ENCODE measurements at places on chromosomes 12 and 14.

DNA sequence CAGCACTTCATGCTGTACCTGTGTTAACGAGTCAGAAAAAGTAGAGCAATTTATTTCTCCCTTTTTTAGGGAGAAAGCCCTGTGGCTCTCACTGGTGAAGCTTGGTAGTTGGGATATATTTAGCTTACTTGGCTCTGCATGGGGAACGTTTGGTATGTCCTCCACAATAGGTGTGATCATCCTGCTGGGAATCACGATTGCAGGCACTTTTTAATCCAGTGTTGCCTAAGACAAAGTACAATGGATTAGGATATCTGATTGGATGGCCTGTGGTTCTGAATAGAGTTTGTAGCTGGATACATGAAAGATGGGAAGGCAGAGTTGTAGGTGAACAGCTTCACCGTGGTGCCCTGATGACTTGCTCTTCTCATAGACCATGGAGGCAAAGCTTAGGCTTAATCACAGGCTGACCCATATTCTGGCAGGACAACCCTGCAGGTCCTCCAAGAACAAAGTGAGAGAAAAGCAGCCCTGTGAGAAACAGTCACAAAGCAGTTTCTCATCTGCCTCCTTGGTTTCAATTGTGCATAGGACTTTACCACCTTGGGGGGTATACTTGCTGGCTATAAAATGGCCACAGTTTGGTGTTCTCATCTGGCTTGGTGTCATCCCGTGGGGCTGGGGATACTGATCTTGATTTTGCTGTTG lies 7.5 kb downstream of the RESF1 start:
- H3K36me3 ChIP-seq = peaks cover 81% of the 10 kb centered on the region
- H3K27ac ChIP-seq = peak overlapping the region; percentile 99
- DNase-seq = peak; percentile 41
- H3K4me1 ChIP-seq = peaks cover 76% of the 10 kb centered on the region

GRCh38 chr14:69873877-69874780 lies 5.1 kb upstream of the SMOC1 start:
- no peak for DNase-seq
- peaks cover 13% of the 10 kb centered on the region for H3K27me3 ChIP-seq
- H3K36me3 ChIP-seq = no peaks in the 10 kb centered on the region
- no peak overlapping the region for H3K27ac ChIP-seq
- H3K4me3 ChIP-seq = no peak overlapping the region

GRCh38 chr12:124642105-124642504 lies 74.7 kb upstream of the NCOR2 start:
- DNase-seq = no peak
- H3K36me3 ChIP-seq = no peaks in the 10 kb centered on the region
- H3K4me1 ChIP-seq = peaks cover 16% of the 10 kb centered on the region
- H3K4me3 ChIP-seq = no peak overlapping the region
- H3K27me3 ChIP-seq = no peaks in the 10 kb centered on the region
- H3K27ac ChIP-seq = no peak overlapping the region

DNA sequence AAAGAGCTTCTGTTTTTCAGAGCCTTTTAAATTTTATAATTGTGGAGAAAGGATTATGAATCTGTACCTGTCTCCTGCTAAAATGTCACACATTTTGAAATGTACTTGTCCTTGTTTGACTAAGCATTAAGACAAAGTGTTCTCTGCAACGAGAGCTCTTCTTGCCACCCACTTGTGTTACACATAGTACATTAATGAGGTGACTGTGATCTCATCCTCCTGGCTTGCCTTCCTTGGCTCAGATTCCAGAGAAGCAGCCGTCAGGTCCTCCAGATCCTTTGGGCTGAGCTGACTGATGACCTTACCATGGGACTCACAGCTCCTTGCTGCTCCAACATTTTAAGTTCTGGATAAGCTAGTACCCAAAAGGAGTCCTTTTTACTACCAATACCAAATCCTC lies 81.4 kb downstream of the BBS10 start:
- no peak for DNase-seq
- no peaks in the 10 kb centered on the region for H3K36me3 ChIP-seq
- no peak overlapping the region for H3K4me3 ChIP-seq
- H3K27me3 ChIP-seq = peaks cover 16% of the 10 kb centered on the region

DNA sequence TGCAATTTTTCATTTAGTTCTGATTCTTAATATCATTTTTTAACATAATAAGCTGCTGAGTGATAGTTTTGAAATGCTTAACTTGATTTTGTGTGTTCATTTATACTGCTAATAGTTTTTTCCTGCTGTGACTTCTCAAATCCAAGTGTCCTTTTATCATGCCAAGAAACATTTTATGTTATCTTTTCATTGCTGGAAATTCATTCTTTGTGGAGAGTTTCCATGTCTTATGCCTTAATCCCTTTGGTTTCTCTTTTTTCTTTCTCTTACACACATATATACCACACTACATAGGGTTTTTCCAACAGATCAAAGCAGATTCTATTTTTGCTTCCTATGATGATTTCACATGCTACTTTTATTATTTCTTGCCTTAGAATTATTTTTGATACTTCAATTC lies 981.1 kb downstream of the SLC6A15 start:
- DNase-seq = no peak
- H3K4me3 ChIP-seq = no peak overlapping the region
- H3K27ac ChIP-seq = no peak overlapping the region
- H3K36me3 ChIP-seq = no peaks in the 10 kb centered on the region

GRCh38 chr12:32399370-32400113 lies at the start of gene FGD4:
TSS of gene FGD4 (plus strand) at chr12:32399558.
- DNase-seq = peak; percentile 76
- H3K4me3 ChIP-seq = peak within 1 kb of the TSS; percentile 88
- no peaks in the 10 kb centered on the region for H3K36me3 ChIP-seq
- H3K27me3 ChIP-seq = peaks cover 38% of the 10 kb centered on the region
- no peak within 1 kb of the TSS for H3K27ac ChIP-seq
- no peaks in the 10 kb centered on the region for H3K4me1 ChIP-seq

- DNase-seq = no peak
- H3K27me3 ChIP-seq = peaks cover 3% of the 10 kb centered on the region
- H3K36me3 ChIP-seq = no peaks in the 10 kb centered on the region
- H3K27ac ChIP-seq = no peak overlapping the region
- H3K4me3 ChIP-seq = no peak overlapping the region
- H3K4me1 ChIP-seq = peaks cover 4% of the 10 kb centered on the region
Observed at GRCh38 chr12:66268562-66268961, 33.7 kb upstream of the HELB start.

DNA sequence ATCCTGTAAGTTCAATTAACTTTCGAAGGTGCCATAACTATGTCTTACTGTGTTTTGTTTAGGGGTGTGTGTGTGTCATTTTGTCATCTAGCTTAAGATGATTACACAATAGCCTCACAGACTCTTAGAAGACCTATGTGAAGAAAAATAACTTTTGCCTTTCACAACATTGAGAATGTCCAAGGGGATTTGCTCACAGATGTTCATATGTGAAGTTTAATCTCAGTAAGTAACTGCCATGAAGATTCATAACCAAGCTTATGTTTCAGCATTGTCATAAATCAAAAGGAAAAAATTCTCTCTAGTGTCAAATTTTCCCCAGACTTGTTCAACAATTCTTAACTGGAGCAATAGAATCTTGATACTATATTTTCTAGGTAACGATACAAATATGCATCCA lies 226.1 kb upstream of the PRKD1 start:
- no peaks in the 10 kb centered on the region for H3K4me1 ChIP-seq
- H3K36me3 ChIP-seq = no peaks in the 10 kb centered on the region
- H3K27me3 ChIP-seq = no peaks in the 10 kb centered on the region
- no peak overlapping the region for H3K27ac ChIP-seq
- no peak for DNase-seq

DNA sequence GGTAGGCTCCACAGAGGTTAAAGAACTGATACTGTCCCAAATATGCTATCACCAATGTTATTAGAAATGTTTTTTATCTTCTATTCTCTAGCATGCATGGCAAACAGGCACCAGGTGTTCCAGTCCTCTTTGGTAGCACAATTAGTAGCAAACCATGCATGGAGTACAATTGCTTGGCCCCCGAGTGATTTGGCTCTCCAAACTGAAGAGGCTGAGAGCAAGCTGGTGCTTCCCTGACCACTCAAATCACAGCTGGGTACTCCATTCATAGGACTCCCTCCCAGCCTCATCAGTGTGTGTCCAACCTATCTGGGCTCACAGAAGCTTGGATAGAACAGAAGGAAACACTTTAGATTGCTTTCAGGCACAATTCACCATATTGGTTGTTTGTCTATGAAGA lies 93.4 kb downstream of the DIO2 start:
- no peak for DNase-seq
- no peaks in the 10 kb centered on the region for H3K36me3 ChIP-seq
- H3K27ac ChIP-seq = no peak overlapping the region
- no peaks in the 10 kb centered on the region for H3K27me3 ChIP-seq
- H3K4me1 ChIP-seq = no peaks in the 10 kb centered on the region

DNA sequence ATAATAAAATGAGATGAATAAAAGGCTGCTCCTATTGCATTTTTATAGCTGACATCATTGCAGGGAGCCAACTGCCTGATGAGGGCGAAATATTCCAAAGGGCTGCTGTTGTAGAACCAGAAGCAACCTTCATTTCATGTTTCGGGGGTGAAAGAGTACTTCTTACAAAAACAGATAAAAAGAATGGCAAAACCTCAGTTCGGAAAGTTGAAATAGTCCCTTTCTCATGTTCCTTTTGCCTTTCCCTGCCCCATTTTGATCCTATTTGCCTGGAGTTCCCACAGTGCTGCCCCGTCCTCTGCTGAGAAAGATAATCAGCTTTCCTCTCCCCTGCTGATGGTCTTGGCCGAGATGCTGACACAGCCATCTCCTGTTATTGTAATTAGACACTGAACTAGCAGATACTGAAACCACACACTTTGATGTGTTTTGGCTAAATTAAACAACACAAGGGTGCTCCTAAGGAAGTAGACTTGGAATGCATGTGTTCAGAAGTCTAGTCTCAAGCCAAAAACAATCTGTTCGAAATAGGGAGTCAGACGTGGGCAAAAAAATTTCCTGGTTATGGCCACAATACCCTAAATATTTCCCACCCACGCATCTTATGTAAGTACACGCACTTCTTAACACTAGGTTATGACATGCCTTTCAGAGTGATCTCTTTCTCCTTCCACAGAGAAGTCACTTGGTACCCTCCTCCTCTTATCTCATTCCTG lies 117.2 kb downstream of the PPM1H start:
- H3K4me3 ChIP-seq = no peak overlapping the region
- no peak for DNase-seq
- peaks cover 29% of the 10 kb centered on the region for H3K27me3 ChIP-seq

DNA sequence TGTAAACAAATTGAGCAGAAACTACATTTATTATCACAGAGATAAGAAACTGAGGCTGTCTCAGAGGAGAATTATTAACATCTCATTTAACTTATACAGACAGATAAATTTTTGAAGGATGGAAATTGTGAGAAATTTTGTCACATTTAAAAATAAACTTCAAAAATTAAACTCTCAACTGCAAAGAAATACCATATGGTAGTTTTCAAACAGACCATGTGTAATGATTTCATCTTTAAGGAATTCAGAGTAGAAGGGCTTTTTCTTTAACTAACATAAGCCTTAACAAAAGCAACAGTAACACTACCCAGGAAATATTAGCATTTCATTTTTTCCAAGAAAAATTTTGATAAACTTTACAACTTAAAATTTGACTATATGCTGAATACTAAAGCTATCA lies 26.6 kb downstream of the NUP37 start:
- DNase-seq = no peak
- H3K27me3 ChIP-seq = no peaks in the 10 kb centered on the region
- H3K4me1 ChIP-seq = no peaks in the 10 kb centered on the region
- H3K36me3 ChIP-seq = peaks cover 16% of the 10 kb centered on the region
- no peak overlapping the region for H3K4me3 ChIP-seq

DNA sequence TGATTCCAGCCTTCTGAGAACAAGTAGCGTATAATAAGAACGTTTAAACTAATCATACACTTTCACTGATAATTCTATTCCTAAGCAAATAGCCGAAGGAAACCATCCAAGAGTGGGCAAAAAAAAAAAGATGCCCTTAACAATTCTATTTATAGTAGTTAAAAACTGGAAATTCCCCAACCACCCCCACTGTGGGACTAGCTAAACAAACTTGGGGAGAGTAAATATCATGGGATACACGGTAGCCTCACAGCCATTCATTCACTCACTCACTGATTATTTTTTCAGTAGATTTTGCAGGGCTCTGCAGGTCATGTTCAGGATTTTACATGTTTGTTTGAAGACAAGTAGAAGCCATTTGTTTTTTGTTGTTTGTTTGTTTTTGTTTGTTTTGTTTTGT lies 197.0 kb downstream of the ETV6 start:
- peaks cover 32% of the 10 kb centered on the region for H3K36me3 ChIP-seq
- H3K27ac ChIP-seq = no peak overlapping the region
- no peaks in the 10 kb centered on the region for H3K27me3 ChIP-seq
- no peak overlapping the region for H3K4me3 ChIP-seq

- peak within 1 kb of the TSS; percentile 78 for H3K4me3 ChIP-seq
- peak; percentile 75 for DNase-seq
- no peak within 1 kb of the TSS for H3K27ac ChIP-seq
- H3K36me3 ChIP-seq = peaks cover 2% of the 10 kb centered on the region
Observed at GRCh38 chr14:104800771-104801519, at the start of gene ZBTB42. TSS of gene ZBTB42 (plus strand) at chr14:104801101. CDS start at chr14:104801198, 97 bp downstream.

- no peak overlapping the region for H3K4me3 ChIP-seq
- H3K4me1 ChIP-seq = no peaks in the 10 kb centered on the region
- DNase-seq = no peak
- H3K36me3 ChIP-seq = no peaks in the 10 kb centered on the region
- peaks cover 10% of the 10 kb centered on the region for H3K27me3 ChIP-seq
- H3K27ac ChIP-seq = no peak overlapping the region
Observed at GRCh38 chr12:63869656-63870055, 25.2 kb downstream of the SRGAP1 start.

GRCh38 chr12:122327494-122328385 lies 61.4 kb upstream of the VPS33A start:
- H3K36me3 ChIP-seq = peaks cover 19% of the 10 kb centered on the region
- no peaks in the 10 kb centered on the region for H3K27me3 ChIP-seq
- H3K4me1 ChIP-seq = peaks cover 22% of the 10 kb centered on the region
- H3K27ac ChIP-seq = peak overlapping the region; percentile 26

GRCh38 chr12:27185234-27186021 lies 58.7 kb upstream of the STK38L start:
- no peak overlapping the region for H3K27ac ChIP-seq
- no peaks in the 10 kb centered on the region for H3K36me3 ChIP-seq
- H3K27me3 ChIP-seq = no peaks in the 10 kb centered on the region
- DNase-seq = peak; percentile 71
- peaks cover 19% of the 10 kb centered on the region for H3K4me1 ChIP-seq
- H3K4me3 ChIP-seq = no peak overlapping the region

DNA sequence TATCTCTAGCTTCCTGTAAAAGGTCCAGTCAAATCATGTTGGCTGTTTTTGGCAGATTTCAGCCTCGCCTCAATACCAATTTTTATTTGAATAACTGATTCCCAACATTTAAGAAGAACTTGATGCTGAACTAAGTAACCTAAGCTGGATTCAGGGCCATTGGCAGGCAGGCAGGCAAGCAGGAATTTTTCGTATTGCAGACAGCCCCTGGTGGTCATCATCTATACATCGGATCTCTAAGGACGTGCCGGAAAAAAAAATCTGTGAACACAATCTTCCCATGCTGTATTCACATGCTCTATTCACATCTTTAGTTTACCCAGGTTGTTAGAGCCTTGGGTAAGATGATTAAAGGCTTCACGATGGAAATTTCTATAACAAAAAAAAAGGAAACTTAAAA lies 7.0 kb downstream of the VCPKMT start:
- H3K36me3 ChIP-seq = peaks cover 25% of the 10 kb centered on the region
- H3K4me1 ChIP-seq = peaks cover 43% of the 10 kb centered on the region
- no peak for DNase-seq
- peak overlapping the region; percentile 59 for H3K27ac ChIP-seq
- no peak overlapping the region for H3K4me3 ChIP-seq
